ENCODE measurements at places on chromosomes 12 and 14. TPM values are rescaled to one million over a fixed set of nuclear protein-coding genes. Genes with fewer than 3 reads are reported as not detected.

Gene PRH2
- total RNA-seq: not detected

Gene LTB4R2
- total RNA-seq: 3.1 TPM

Gene C12orf50
- total RNA-seq: not detected

Gene ASPG
- not detected for total RNA-seq

Gene ZNF891
- total RNA-seq: 1.5 TPM

Gene EXOC3L4
- not detected for total RNA-seq

Gene RAD9B
- 0.91 TPM for total RNA-seq

- no peak overlapping the region for H3K4me3 ChIP-seq
- no peaks in the 10 kb centered on the region for H3K27me3 ChIP-seq
- peak overlapping the region; percentile 5 for H3K27ac ChIP-seq
- no peaks in the 10 kb centered on the region for H3K36me3 ChIP-seq
Observed at GRCh38 chr12:106760184-106760531, 14.3 kb upstream of the RIC8B start.

GRCh38 chr12:104280111-104280510 is 23.4 kb upstream of the EID3 start:
- H3K27ac ChIP-seq: no peak overlapping the region
- H3K27me3 ChIP-seq: no peaks in the 10 kb centered on the region
- no peak for DNase-seq
- no peaks in the 10 kb centered on the region for H3K36me3 ChIP-seq
- H3K4me1 ChIP-seq: no peaks in the 10 kb centered on the region

DNA sequence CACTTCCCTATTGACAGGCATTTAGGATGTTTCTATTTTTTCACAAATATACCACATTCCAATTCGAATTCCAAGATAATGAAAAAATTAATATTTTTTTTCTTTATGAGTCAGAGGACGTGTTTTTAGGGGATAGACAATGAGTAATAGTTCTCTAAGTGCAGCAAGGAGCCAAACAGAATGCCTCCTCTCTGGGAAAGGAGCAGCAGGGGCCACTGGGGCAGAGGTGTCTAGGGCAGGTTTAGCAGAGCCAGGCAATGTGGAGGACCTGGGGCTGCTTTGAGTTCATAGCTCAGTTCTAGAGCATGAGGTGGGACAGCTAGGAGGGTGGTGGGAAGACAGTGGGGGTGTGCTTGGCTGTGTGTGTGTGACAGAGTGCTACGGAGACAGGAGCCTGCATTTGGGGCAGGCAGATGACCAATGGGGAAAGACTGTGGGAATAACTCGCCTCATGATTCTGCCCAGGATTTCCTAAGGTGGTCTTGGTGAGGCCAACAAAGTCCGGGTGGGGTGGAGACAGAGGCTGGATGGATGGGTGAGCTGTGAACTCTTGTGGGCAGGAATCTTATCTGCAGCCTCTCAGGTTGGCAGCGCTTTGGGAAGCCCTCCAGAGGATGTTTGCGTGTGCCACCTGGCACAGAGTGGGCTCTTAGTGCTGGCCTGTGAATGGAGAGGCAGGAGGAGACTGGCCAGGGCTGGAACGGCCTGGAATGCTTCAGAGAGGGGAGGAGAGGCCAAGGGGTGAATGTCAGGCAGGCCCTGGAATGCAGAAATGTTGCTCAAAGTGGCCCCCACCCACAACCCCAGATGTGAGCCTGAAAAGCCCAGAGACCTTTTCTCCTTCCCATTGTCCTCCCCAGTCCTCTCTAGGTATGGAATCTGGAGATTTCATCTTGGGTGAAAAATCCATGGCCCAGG is 2.4 kb upstream of the KRT7 start:
- peaks cover 20% of the 10 kb centered on the region for H3K27me3 ChIP-seq
- no peak overlapping the region for H3K4me3 ChIP-seq
- no peak for DNase-seq
- H3K36me3 ChIP-seq: no peaks in the 10 kb centered on the region
- H3K4me1 ChIP-seq: peaks cover 9% of the 10 kb centered on the region

DNA sequence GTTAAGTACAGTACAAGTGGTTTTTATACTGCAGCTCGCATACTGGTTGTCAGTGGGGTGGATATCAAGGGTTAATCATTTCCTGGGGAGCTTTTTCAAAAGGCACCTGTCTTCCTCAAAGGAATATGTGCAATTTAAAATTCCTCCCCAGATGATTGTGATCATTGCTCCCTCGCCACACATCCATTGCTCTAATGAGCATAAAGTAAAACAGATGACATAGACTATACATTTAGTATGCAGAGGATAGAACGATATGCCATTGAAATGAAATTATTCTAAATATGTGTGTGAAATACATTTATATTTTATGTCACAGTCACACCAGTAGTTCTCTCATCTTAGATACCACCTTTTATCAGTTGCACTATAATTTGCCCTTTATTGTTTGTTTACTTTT is 36.4 kb upstream of the KCNMB4 start:
- no peaks in the 10 kb centered on the region for H3K27me3 ChIP-seq
- no peak overlapping the region for H3K27ac ChIP-seq
- H3K36me3 ChIP-seq: no peaks in the 10 kb centered on the region
- H3K4me3 ChIP-seq: no peak overlapping the region

- no peak for DNase-seq
- no peak overlapping the region for H3K27ac ChIP-seq
- no peaks in the 10 kb centered on the region for H3K4me1 ChIP-seq
- no peaks in the 10 kb centered on the region for H3K27me3 ChIP-seq
- no peaks in the 10 kb centered on the region for H3K36me3 ChIP-seq
Observed at GRCh38 chr14:21643407-21643806, 8.7 kb upstream of the OR10G2 start.

Measured in gastrocnemius medialis (tissue), 4 donors.